Cerebellar nuclear complex (tissue), 1 donor: ENCODE measurements at places on chromosomes 12 and 14.
A peak's percentile ranks its signal among the peaks of the same experiment; 100 is the strongest.

DNA sequence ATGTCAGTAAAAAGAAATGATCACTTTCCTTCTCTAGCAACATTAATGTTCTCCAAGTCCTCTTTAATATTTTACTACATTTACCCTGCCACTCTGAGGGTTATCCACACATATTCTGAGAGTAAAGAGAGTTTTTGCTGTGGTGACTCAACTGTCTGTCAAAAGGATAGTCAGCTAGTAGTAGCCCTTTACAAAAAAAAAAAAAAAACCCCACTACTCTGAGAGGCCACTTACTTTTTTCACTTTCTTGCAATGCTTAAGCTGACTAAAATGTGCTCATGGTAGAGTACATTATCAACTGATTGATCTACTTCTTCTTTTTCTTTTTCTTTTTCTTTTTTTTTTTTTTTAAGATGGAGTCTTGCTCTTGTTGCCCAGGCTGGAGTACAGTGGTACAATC, 27.6 kb upstream of the PPM1A start:
- DNase-seq: no peak

DNA sequence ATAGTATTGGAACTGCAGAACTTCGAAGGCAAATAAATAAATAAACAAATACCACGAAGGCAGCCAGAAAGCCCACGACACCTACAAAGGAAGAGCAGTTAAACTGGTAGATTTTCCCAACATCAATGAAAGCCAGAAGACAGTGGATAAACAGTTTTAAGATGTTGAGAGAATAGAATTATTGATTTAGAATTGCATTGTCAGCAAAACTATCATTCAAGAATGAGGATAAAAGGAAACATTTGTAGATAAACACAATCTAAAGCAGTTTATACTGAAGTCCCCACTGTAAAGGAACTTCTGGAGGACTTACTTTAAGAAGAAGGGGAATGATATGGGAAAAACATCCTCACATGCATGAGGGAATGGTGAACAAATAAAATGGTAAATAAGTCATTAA, 29.5 kb downstream of the CACNA2D4 start:
- DNase-seq: no peak

DNA sequence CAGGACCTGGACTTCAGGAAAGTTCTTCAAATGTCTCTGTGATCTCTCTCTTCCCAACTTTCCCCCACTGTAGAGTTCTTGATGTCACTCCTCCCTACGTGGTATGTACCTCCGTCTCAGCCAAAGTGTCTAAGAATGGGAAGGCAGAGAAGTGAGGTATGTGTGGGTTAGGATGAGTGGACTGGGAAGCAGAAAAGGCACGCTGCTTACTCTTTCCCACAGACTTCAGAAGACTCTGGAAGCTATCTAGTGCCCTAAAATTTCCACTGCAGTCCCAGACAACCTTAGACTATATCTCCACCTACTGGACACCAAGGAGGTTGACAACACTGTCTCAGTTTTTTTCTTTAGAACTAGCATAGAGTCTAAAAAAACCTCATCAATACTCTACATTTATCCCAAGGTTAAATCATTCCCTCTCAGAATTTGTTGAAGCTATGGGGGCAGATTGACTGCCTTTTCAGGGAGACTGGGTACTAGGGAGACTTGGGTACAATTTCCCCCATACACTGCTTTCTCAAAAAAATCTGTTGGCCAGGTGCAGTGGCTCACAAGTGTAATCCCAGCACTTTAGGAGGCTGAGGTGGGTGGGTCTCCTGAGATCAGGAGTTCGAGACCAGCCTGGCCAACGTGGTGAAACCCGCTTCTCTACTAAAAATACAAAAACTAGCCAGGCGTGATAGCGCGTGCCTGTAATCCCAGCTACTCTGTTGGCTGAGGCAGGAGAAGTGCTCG, 20.6 kb upstream of the ITGA5 start:
- DNase-seq: peak; percentile 45

DNA sequence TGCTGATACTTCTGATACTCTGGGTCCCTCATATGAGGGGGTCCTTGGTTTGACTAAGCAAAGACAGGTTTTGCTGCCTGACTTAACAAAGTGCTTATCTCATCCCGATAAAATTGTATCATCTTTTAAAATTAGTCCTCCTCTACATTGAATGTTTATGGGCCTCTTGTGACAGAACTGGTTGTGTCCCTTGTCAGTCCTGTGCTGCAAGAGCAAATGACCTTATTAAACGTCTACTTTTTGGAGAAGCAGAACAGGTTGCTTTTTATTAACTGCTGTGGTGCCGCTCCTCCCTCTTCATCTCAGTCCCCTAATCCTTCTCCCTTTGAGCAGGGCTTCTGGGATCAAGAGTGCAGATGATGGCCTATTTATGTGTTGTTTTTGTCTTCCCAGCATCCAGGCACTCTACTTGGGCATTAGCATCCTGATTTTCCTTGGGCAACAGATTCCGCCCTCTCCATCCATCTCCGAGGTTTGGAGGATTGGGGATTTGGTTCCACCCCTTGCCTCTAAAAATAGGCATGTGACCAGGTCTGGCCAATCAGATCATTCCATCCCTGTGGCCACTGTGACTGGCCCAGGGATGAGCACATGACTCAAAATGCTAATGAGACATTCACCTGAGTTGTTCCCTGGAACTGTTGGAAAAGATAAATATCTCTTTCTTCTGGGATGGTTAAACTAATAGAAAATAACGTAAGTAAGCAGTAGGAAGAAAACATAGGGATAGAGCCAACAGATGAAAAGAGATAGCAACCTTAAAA, 2.9 kb upstream of the DENR start:
- DNase-seq: no peak

- no peak for DNase-seq
Observed at GRCh38 chr14:72600551-72601330, 293.2 kb downstream of the DPF3 start.

DNA sequence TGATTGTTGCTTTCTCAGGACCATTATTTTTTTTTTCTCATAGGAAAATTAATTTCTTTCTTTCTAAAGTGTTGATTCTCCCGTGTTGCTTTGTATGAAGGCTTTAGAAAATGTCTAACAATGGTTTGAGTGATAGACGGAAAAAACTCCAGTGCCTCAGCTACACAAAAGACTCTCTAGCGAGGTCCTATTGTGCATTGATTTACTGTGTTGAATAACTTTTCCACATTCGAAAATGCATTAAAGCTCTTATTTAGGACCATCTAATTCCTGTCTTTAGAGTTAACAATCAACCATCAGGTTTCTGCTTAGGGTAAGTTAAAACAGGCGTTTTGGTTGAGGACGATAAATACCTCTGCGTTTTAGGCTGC, 99.6 kb downstream of the PTPN11 start:
- DNase-seq: no peak

- no peak for DNase-seq
Observed at GRCh38 chr12:77001276-77001675, 64.1 kb downstream of the E2F7 start.
